Kidney (tissue), 22 donors: ENCODE measurements at places on chromosomes 6 and 20.

GRCh38 chr6:11542863-11543262, 5.3 kb downstream of the TMEM170B start:
- no peak for DNase-seq

DNA sequence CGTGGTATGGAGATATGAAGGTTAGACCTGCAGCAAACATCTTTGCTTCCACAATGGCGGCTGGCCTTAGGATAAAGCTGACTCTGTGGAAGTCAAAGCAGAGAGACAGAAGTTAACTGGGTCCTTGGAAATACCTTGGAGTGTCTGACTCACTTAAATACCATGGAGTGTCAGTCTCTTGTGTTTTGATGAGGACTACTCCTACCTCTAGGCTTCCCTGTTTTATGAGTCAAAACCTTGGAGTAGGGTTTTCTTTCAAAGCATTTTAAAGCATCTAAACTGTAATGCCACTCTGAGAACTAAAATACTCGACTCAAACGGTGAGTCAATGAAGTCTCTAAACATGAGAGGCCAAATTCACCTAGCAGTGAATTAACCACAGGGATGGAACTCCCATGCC, 329.1 kb downstream of the SAMD5 start:
- DNase-seq: no peak

GRCh38 chr6:143953922-143954321, 54.1 kb downstream of the PLAGL1 start:
- DNase-seq: no peak

DNA sequence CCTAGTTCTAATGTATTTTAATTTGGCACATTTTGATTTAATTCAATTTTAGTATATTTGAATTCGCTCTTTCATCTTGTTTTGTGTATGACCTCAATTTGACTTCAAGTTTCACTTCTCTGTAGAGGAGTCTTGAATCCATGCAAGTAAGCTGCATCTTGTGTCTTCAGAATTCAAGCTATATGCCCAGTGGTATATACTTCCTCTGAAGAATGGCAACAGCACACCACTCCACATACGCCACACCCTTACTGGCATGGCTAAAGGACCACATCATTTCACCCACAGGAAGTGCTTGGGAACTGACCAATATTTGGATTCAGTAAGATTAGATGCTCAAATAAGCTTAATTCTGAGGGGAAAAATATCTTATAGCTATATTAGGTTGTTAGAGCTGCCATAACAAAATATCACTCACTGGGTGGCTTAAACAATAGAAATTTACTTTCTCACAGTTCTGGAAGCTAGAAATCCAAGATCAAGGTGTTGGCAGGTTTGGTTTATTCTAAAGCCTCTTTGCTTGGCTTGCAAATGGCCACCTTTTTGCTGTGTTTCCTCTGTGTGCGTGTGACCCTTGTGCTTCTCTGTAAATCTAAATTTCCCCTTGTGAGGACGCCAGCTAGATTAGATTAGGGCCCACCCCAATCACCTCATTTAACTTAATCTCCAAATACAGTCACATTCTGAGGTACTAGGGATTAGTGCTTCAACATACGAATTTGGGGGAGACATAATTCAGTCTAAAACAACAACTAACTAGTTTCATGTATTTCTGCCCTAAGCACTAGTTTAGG, 2.8 kb upstream of the ASF1A start:
- no peak for DNase-seq

- no peak for DNase-seq
Measured at GRCh38 chr6:24223115-24223919, 97.3 kb downstream of the NRSN1 start.

DNA sequence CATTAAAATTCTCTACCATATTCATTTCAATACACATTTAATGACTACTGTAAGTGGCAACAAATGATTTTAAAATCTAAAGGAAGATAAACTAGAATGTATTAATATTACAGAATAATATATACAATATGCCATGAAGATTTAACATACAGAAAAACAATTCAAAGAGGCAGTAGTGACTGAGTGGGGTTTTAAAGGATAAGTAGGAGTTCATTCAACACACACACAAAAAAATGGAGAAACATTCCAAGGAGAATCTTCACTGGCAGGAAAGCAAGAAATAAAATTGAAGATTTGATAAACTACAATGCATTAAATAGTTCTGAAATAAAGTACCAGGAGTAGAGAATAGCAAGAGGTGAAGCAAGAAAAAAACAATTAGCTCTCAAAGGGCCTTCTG, 215.1 kb downstream of the IBTK start:
- DNase-seq: no peak

- DNase-seq: no peak
Measured at GRCh38 chr20:49540687-49541435, 27.1 kb downstream of the PTGIS start.

DNA sequence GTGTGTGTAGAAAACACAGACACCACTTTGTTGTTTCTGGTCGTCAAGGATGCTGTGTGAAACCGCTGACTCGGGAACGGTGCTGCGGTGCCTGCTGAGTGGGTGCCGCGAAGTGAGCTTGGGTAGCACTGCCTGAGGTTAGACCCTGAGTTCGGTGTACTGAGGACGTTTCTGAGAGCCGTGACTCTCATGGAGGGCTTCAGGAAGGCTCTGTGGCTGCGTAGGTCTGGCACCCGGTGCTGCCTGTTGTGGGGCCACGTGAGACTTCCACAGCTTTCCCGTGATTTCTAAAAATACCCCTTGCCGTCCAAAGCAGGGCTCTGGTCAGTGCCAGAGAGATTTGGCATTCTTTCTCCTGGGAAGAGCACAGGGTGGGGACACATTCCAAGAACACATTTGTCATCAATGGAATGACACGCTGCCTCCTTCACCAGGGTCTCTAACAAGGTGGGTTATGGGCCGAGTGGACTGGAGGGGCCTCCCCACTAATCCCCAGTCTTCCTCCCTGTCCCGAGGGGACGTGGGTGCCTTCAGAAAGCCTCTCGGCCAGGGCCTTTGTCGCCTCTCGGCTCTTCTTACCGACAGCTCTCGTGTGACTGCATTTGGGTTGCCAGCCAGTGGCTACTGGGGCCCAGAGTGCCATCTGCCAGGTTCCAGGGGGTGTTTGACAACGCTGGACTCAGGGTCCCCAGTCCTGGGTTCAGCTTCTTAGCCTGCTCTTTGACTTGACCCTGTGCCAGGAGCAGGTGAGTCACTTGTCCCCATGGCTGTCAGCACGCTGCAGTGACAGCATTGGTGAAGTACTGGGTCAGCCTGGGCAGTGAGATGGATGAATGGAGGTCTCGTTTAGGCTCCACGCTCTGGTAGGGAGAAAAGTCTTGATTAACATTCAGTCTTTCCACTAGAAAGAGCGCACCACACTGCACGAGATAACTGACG, 62.2 kb downstream of the SYNJ2 start:
- peak; percentile 54 for DNase-seq

GRCh38 chr6:126539022-126539421, 199.1 kb downstream of the CENPW start:
- no peak for DNase-seq

- DNase-seq: peak; percentile 41
Measured at GRCh38 chr6:33211666-33212422, 3.5 kb downstream of the RING1 start.

DNA sequence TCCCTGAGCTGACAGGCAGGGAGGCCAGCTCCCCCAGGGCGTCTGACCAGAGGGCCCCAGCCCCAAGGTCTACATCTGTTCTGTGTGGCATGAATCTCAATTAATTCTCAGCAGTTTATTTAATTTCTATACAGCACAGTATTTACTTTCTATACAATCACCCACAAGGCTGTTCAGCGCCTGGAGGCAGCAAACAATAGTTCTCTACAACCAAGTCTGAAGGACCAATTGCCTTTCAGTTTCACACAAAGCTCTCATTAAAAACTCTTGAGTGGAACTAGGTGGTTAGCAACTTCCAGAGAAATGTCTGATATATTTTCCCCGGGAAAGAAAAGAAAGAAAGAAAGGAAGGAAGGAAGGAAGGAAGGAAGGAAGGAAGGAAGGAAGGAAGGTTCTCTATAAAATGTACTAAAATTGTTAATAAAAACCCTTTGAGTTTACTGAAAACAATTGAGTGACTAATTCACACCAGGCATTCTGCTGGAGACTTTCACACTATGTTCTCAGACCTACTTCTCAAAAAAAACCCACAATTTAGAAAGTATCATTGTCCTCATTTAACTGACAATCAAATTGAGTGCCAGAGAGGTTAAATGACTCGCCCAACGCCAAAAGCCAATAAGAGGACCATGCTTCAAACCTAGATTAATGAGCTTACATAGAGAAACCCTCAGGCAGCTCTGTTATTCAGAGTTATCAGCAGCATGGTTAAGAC, 62.5 kb downstream of the METTL24 start:
- no peak for DNase-seq

- DNase-seq: no peak
Measured at GRCh38 chr6:45599053-45599452, 221.3 kb upstream of the SUPT3H start.

- DNase-seq: no peak
Measured at GRCh38 chr6:113182370-113183141, 674.6 kb upstream of the MARCKS start.

- no peak for DNase-seq
Measured at GRCh38 chr20:57618764-57619050, 1.5 kb downstream of the ZBP1 start.

DNA sequence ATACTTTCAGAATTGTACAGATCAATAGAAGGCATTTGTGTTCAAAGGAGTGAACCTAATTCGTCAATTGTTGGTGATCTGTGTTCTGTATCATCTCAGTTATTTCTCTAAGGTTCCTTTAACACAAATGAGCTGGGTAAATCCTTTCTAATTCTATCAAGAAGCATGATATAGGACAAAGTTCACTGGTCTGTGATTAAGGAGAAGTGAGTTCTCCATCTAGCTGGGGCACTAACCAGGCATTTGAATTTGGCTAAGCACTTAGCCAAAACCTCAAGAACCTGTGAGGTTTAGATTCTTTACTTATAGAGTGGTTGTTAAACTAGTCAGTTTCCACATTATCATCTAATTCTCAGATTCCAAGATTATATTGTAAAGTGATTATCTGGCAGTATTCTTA, 50.3 kb downstream of the DOP1A start:
- no peak for DNase-seq

GRCh38 chr6:125431971-125432370, 130.2 kb upstream of the HDDC2 start:
- no peak for DNase-seq

- no peak for DNase-seq
Measured at GRCh38 chr6:25454136-25454535, 175.0 kb downstream of the CARMIL1 start.

GRCh38 chr6:80594461-80594860, 488.0 kb downstream of the BCKDHB start:
- no peak for DNase-seq

GRCh38 chr6:132650429-132650828, 8.6 kb downstream of the TAAR1 start:
- DNase-seq: no peak

GRCh38 chr20:43690943-43691598, 24.2 kb downstream of the MYBL2 start:
- DNase-seq: no peak
